Brain microvascular endothelial cell (primary cell): ENCODE measurements at places on chromosomes 16 and 17.

- DNase-seq, result no peak
Measured at GRCh38 chr17:69367298-69367697, 40.4 kb upstream of the ABCA5 start.

- DNase-seq, result no peak
Measured at GRCh38 chr16:48503336-48503735, 106.6 kb downstream of the N4BP1 start.

DNA sequence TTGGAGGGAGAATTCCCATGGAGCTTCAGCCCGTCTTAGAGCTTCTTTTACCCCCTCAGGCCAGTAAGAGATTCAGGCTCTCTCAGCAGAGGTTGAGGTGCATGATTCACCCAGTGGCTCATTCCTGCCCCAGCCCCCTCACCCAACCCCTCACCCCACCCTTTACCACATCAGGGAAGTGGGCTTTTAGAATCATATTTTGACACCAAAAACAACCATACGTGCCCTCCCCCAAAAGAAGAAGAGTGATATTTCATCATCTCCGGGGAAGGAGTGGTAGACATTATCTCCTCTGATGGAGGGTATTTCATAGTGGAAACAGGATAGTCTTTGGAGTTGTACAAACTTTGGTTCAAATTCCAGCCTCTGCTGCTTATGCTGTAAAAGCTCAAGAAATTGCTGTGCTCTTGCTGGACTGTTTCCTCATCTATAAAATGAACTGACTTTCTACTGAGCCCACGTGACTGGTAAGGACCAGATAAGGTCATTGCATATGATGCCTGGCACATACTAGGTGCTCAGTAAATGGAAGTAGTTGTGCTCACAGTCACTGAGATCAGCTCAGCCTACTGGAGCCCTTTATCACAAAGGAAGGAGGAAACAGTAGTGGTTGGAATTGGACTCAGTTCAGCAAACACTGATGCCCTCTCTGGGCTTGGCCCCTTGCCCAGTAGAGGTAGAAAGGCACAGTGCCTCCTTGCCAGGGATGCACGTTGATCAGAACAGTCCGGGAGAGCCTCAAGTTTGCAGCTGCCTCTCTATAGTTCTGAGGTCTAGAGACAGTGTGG lies 18.3 kb upstream of the CCL5 start:
- DNase-seq, result no peak

- DNase-seq, result no peak
Measured at GRCh38 chr17:690361-690760, 24.3 kb downstream of the VPS53 start.

- DNase-seq, result no peak
Measured at GRCh38 chr17:34723875-34724274, 144.5 kb downstream of the TMEM132E start.

GRCh38 chr16:24939224-24939623 lies 75.9 kb downstream of the ARHGAP17 start:
- DNase-seq, result no peak

DNA sequence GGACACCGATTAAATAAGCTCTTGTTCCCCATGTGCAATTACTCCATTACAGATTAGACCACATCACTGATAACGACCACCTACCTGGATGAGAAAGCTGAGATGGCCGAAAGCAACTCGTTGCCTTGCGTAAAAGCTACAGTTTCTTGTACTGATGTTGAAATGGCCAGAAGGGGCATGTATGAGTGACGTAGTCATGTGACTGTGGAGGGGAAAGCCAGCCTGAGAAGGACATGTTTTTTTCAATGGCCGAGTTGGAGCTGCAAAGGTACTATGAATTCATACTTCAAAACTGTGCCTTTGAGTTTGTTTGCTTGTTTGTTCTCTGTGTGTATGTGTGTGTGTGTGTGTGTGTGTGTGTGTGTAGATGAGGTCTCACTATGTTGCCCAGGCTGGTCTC lies 17.0 kb upstream of the HYDIN start:
- DNase-seq, result no peak
